ENCODE measurements at places on chromosomes 2 and 18.

GRCh38 chr2:20220806-20221554 lies 4.0 kb downstream of the SDC1 start:
- no peak for DNase-seq

DNA sequence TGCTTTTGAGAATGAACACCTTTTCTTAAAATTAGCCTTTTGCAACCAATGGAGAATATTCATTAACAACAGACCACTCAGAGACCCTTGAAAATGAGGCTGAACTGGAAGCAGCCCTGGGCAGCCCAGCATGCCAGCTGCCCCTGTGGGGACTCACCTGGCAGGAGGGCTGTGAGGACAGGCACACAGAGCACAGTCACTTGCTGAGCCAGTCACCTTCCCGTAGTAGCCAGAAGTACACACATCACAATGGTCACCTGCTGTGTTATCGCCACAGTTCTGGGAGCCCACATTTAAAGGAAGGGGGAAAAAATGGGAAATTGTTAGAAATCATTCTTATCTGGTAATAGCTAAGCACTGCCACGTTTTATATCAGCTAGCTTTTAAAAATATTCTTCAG lies 115.5 kb downstream of the LAMA1 start:
- no peak for DNase-seq

DNA sequence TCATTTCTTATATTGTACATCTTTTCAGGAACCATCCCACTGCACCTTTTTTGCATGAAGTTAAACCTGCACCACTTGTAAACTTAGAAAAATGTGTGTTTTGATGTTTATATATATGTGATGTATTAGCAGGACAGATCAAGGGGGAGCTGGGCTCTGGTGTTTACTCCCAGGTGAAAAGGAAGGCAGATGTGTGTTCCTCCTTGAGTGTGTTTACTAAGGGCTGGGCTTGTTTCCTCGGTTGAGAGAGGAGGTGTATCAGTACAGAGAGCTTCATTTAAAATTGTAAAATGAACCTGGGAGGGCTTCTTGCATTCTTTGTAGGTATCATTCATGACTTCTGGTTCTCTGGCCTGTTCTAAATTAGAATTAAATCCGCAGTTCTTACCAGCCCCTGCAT lies 14.8 kb downstream of the LPIN1 start:
- no peak for DNase-seq

DNA sequence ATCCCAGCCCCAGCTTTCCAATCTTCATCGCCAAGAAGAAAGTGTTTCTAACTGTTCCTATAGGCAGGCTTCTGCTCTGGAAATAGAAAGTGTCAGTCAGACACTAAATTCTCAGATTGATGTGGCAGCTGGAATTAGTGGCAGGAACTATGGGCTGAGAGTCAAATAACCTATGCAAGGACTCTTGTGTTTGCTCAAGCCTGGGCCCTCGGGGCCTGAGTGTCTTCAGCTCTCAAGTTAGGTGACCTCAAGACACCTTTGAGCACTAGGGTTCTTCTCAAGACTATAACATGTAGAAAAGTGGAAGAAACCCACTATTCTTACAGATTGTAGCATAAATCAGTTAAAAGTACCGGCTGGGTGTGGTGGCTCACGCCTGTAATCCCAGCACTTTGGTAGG lies 694.5 kb downstream of the RNF144A start:
- DNase-seq = no peak

DNA sequence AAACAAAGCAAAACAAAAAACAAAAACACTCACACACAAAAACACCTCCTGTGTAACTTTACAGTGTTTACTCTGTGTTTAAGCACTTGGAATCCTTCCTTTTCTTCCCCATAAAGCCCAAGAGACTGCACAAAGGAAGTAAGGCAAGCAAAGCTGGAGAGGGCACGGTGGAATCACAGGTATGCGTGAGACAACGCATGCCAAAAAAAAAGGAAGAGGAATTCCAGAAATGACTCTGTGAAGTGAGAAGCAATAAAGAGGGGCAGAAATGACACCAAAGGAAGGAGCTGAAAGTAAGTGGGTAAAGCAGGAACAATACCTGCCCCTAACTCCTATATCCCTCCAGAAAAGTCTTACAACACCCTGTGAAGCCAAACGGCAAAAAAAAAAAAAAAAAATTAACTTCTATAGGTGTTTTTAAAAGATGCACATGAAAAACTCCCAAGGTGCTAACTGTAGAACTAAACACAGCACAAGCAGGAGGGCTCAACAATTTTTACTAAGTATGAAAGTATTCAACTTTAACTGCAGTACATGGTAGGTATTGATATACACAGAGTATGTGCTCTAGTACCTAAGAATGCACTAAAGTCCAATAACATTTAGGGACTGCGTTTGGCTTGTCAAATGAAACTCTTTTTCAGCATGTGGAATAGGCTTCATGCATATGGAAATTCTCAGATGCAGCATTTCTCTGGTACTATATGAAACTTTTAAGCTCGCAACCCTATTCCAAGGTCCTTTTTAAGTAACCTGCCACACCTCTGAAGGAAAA lies 9.1 kb downstream of the RND3 start:
- DNase-seq = no peak
